Hematopoietic multipotent progenitor cell treated with erythropoietin and hydrocortisone succinate and interleukin-3 and kit ligand, for 8 days (in vitro differentiated cells): ENCODE measurements at places on chromosomes 12 and 14.

- DNase-seq = no peak
These were observed 74.3 kb downstream of the MAP3K9 start for GRCh38 chr14:70735043-70735442.

DNA sequence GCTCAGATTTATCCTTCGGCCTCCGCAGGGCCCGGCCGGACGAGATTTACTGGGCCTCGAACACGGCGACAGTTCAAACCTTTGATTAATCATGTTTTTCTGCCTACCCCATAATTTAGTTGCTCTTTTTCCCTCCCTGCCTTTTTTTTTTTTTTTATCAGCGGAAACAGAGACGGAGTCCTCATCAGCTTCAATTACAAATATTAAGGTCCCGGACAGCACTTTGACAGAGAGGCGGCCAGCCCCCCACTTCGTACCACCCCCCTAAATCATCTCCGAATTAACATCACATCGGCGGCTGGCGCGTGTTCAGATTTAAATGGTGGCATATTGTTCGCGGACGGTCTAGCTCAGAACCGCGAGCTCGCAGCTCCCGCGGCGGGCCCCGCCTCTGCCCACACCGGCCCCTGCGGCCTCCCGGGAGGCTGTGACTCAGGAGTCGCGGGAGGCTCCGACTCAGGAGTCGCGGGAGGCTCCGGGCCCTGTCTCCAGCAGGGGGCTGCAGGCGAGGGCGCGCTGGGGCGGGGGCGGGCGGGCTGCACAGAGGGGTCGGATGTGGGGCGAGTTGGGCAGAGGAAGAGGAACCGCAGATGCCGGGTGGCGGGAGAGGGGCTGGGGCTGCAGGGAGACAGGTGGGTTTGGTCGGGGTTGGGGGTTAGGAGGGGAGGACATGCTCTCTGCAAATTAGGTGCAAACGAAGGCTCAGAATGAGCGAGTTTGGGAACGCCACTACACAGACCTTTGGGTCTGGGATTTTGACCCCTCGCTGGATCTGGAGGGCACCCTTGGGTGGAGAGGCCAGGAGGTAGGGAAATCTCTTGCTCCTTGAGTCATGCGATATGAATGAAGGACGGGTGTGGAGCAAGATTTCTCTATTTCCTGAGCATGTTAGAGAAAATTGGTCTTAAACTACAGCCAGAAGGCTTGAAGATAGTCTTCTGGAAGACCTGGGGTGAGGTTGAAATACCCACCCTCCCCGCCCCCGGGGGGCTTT, 19.6 kb upstream of the ATP5MC2 start:
- no peak for DNase-seq

GRCh38 chr12:56947633-56948456, 9.6 kb downstream of the RDH16 start:
- peak; percentile 39 for DNase-seq

- DNase-seq = no peak
These were observed 34.0 kb downstream of the BMAL2 start for GRCh38 chr12:27366621-27367020.

- peak; percentile 16 for DNase-seq
These were observed 2.4 kb downstream of the CCDC177 start for GRCh38 chr14:69572030-69572840.

DNA sequence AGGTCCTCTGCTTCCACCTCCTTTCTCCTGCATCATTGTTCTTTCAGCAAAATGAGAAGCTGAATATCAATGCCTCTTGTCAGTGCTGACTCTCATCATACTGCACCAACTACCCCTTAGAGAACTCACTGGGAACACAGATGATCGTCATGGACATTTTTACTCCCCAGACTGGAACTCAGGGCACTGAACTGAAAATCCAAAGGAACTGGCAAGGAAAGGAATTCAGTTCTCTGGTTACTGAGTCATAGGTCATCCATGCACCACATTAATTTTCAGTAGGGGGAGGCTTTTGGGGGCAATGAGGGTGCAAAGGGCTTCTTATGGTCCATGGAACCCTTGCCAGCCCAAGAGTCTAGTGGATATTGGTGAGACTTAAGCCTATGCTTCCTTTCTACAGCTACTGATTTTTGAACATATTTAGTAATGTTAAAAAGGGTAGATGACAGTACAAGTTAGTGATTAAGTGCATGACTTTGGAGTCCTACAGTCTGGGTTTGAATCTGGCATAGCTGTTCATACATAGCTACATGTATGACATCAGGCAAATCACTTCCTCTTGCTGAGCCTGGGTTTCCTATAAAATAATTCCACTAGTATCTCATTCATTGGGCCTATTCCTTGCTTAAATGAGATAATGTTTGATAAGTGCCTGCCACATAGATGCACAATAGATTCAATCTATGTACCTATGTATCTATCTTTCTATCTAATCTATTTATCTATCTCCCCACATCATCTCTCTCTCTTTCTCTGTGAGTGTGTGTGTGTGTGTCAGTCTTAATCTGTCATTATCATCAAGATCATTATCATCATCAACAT, 29.2 kb downstream of the BBS10 start:
- DNase-seq = no peak

- no peak for DNase-seq
These were observed 75.6 kb upstream of the DACT1 start for GRCh38 chr14:58562141-58562540.

DNA sequence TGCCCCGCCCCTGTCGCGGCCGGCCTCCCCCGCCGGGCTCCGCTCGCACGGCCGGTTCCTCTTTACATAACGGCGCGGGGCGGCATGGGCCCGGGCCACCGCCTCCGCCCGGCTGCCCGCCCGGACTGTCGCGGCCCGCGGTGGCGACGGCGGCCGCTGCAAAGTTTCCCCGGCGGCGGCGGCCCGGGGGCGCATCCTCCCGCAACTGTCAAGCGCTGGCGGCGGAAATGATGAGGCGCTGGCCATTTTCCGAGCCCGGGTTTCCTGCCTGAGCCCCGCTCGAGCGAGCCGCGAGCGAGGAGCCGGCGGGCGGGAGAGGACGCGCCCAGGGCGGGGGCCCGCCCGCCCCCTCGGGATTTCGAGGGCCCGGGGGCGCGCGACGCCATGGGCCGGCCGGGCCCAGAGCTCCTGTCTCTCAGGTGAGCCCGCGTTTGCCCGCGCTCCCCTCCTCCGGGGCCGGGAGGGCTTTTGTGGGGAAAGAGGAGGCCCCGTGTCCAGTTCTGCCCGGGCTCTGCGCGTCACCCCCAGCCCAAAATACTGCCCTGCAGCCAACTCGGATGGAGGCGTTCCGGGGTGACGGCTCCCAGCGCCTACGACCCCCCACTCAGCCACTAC, at the start of gene SH2B3:
Gene SH2B3, plus strand, starts transcription at position 65 of the 615 bp plus-strand sequence. CDS start 12,223 bp downstream, outside the sequence.
- DNase-seq = no peak

GRCh38 chr14:56959869-56960268, 149.6 kb upstream of the OTX2 start:
- no peak for DNase-seq

DNA sequence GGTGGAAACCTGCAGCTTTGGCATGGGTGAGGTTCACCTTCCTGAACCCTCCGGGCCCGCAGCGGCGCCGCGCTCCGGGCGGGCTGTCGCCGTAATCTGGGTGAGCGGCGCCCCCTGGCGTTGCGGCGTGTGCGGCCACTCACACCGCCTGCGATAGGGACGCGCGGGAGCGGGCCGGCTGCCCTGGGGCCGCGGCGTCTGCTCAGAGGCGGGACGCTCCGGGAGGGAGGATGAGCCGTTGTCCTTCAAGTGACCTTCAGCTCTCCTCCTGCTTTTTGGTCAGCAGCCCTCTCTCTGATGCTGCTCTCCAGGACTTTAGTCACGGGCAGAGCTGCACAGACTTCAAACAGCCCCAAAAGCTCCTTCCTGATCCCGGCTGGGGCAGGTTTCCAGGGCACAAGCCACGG, 211.7 kb upstream of the FKBP4 start:
- DNase-seq = peak; percentile 51

DNA sequence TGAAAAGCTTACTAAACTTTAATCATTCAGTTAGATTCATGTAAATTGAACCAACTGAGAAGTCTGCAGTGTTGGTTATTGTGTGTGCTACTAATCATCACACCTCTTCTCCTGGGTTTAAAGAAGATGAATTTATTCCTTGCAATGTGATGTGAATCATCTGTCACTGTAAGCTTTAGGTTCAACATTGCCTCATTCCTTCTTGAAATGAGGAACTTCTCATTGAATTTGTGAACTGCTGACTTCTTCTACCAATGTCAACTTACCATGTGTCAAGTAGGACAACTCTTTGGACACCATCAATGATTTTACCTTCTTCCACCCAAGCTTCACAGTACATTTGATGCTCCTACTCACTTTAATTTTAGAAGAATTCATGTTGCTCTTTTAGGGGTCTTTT, 17.4 kb upstream of the PRB2 start:
- no peak for DNase-seq
